ENCODE measurements at places on chromosomes 13 and 19.

- no peak for DNase-seq
Measured at GRCh38 chr13:37294472-37294871, 189.0 kb upstream of the CSNK1A1L start.

GRCh38 chr13:42875475-42876269 lies 94.3 kb downstream of the FAM216B start:
- DNase-seq: no peak

DNA sequence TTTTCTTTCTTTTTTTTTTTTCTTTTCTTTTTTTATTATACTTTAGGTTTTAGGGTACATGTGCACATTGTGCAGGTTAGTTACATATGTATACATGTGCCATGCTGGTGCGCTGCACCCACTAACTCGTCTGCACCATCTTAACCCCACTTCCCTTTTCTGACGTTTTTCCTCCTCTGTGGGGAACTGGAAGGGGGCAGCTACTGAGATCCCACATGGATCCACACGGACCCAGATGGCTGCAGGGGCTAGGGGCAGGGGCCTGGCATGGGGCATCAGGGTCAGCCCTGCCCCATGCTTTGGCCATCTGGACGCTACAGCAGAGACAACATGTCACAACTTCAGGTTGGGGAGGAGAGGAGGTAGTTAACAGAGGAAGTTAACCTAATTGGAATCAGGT lies 54.3 kb downstream of the RUBCNL start:
- DNase-seq: no peak

GRCh38 chr13:44266772-44267171 lies 106.9 kb upstream of the SERP2 start:
- no peak for DNase-seq

DNA sequence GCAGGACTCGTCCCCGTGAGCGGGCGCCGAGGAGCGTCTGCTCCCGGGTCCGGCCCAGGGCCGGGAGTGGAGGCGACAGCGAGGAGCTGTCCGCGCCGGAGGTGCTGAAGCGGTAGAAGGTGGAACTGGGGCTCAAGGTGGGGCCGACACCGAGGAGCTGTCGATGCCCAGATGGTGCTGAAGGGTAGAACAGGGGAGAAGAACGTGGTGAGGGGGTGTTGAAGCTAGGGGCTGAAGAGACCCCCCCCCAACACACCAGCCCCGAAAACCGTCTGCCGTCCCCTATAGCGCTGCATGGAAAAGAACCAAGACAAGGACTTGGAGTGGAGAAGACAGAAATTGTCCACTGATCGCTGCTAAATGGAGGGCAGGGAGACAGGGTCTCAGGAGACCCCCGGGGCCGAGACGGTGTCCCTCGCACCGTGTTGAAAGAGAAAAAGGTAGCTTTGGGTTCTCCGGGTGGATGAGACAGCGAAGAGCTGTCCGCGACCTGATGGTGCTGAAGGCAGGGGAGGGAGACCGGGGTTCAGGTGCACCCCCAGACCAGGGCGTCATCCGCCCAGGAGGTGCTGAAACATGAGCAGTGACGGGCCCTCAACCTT lies 7.1 kb upstream of the PDE4C start:
- DNase-seq: no peak

GRCh38 chr19:15283141-15283883 lies 49.0 kb downstream of the BRD4 start:
- no peak for DNase-seq

- no peak for DNase-seq
Measured at GRCh38 chr19:19526581-19527370, 1.9 kb upstream of the YJEFN3 start.

- no peak for DNase-seq
Measured at GRCh38 chr19:31339411-31339810, 9.8 kb downstream of the TSHZ3 start.

GRCh38 chr19:42277821-42278451 lies 8.9 kb downstream of the CIC start:
- DNase-seq: no peak

DNA sequence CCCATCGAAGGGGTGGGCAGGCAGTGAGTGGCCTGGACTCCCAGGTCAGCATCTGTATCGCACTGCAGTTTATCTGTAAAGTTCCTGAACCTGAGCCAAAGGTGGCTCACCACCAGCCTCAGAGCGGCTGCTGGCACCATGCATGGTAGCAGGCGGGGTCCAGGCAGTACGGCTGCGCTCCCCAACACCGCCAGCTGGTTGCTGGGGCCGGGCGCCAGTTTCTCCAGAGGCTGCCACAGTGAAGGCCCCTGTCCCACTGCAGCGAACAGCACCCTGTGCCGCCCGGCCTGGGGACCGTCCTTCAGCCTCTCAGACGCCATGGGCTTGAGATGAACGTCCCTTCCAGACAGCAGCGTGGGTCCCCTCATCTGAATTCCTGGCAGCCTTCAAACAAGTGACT lies 109.8 kb downstream of the KDM4B start:
- no peak for DNase-seq

DNA sequence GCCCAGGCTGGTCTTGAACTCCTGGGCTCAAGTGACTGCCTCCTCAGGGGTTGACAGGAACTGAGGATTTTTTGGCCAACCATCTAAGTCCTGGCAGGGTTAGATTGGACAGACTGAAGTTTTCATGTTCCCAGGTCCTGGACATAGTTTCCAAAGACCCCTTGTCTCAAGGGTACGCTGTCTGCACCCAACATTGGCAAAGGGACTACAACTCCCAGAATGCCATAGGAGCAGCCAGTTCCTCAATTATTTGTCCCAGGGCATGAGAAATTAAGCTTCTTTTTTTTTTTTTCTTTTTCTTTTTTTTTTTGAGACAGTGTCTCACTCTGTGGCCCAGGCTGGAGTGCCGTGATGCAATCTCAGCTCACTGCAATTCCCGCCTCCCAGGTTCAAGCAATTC lies 6.9 kb downstream of the GYS1 start:
- DNase-seq: no peak

- no peak for DNase-seq
Measured at GRCh38 chr13:74061926-74062595, 72.1 kb downstream of the KLF12 start.

GRCh38 chr19:47256693-47257410 lies 527 bp downstream of the CCDC9 start:
- DNase-seq: peak; percentile 100

- DNase-seq: no peak
Measured at GRCh38 chr13:24625331-24625731, 54.9 kb upstream of the ATP12A start.

DNA sequence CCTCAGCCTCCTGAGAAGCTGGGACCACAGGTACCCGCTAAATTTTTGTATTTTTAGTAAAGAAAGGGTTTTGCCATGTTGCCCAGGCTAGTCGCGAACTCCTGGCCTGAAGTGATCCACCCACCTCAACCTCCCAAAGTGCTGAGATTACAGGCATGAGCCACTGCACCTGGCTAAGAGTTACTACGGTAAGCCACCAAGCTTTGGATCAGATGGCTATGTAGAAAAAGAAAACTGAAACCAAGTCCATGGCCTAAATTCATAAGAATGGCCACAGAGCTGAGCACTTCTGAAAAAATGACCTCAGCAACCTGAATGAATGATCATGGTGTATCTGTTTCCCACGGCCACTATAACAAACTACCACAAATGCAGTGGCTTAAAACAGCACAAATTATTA lies 9.4 kb downstream of the OPA3 start:
- DNase-seq: no peak

GRCh38 chr13:93991569-93991968 lies 487.9 kb downstream of the DCT start:
- DNase-seq: no peak

DNA sequence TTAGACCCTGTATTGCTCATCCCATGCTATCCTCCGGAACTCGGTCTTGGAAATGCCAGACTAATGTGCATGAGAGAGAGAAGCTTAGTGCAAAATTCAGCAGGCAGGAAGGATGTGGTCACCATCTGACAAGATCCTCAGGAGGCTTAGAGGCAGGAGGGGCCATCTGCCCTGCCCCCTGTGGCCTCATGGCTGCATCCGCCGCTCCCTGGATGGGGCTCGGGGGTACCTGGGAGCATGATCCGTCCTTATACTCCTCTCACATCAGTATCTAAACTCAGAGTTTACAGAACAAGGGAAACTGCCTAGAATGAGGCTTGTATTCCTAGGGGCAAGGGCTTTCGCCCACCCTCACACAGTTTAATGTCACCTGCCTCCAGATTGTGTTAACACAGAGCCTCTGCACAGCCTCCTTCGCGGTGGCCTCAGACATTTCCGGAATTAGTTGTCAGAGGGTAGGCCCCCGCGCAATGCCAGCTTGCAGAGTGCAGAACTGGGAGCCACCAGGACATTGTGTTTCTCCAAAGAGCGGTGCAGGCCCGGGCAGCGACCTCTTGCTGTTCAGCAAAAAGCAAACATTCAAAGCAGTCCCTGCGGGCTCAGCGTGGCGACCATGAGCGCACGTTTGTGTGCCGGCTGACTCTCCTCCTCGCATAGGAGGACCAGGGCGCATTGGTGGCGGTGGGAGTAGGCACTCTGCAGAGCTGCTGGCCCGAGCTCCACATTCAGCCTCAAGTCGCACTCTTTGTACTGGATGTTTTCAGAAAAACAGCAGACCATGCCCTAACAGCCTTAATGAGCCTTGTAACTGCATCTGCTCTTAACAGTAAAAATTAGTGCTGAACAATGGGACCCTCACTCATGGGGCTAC lies 39.1 kb downstream of the GPR12 start:
- DNase-seq: peak; percentile 22

GRCh38 chr13:23842406-23842805 lies 46.8 kb downstream of the MIPEP start:
- DNase-seq: no peak

DNA sequence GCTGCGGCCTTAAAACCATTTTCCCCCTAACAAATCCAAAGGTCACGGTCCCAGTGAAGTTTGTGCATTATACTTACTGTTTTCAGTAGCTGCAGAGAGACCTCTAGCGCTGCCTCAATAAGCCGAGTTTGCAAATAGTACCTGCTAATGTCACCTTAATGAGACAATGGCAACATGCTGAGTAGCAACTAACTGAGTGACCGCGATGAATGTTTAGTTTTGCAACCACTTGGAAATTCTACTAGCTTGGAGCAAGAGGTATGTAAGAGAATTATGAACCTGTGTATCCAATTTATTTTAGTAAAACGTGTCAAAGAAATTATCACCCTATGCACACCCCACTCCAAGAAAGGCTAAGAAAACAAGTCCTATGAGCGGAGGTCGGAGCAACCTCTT lies 1.2 kb downstream of the KPNA3 start:
- DNase-seq: no peak

GRCh38 chr19:17806945-17807344 lies 12.0 kb downstream of the B3GNT3 start:
- no peak for DNase-seq

GRCh38 chr13:30022796-30023195 lies 172.4 kb upstream of the UBL3 start:
- no peak for DNase-seq

GRCh38 chr19:43486412-43486811 lies 18.1 kb downstream of the PHLDB3 start:
- peak; percentile 76 for DNase-seq

Measured in lower leg skin (tissue), 4 donors.